ENCODE measurements at places on chromosomes 13 and 19.

DNA sequence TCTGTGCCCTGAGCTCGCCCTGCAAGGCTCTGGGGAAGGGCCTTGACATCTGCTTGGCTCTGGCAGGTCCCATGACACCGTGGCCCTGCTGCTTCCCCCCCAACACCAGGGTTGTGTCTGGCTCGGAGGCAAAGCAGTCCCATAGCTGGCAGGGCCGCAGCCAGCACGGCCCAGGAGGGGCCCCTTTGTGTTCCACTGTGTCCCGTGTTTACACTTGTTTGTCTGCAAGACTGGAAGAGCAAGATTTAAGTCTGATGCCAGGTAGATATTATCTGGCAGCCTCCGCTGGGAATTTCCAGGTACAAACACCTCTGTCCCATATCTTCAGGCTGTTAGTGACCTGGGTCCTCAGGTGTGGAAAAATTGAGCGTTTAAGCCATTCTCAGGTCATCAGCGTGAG lies 44.3 kb downstream of the MCF2L start:
- no peak for DNase-seq

- no peak for DNase-seq
Measured at GRCh38 chr13:31913459-31913858, 118.1 kb upstream of the FRY start.

DNA sequence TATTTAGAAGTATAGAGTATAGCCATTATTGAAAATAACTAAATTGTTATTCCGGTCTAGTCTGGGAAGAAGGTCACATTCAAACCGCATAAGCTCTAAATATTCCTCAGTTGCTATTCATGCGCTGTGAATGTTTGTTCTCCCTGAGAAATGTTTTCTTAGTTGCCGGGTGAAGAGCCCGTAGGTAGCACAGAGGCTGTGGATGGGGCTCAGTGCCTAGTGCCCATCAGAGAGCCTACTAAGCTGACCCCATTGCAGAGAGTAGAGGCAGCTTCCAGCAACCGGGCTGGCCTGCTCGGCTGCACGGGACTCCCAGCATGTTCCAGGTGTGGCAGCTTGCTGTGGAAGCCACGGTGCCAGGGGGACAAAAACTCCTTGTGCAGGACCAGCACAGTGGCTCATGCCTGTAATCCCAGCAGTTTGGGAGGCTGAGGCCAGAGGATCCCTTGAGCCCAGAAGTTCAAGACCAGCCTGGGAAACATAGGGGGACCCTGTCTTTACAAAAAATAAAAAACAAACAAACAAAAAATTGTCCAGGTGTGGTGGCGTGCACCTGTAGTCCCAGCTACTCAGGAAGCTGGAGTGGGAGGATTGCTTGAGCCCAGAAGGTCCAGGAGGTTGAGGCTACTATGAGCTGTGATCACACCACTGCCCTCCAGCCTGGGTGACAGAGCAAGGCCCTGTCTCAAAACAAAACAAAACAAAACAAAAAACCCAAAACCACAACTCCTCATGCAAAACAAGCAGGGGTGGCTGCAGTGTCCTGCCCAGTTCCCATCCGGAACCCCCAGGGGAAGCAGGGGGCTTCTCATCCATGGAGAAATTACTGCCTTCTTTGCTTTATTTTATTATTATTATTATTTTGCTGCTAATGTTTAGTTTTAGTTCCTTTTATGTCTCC lies 82.5 kb downstream of the KCTD15 start:
- no peak for DNase-seq

- DNase-seq = peak; percentile 39
Measured at GRCh38 chr19:12657966-12658365, 8.6 kb downstream of the MAN2B1 start.

GRCh38 chr19:15442142-15442920 lies 7.4 kb downstream of the WIZ start:
- no peak for DNase-seq

GRCh38 chr13:80477661-80478443 lies 136.9 kb upstream of the SPRY2 start:
- DNase-seq = no peak

GRCh38 chr13:102999499-102999898 lies 66.7 kb downstream of the SLC10A2 start:
- no peak for DNase-seq

- DNase-seq = peak; percentile 74
Measured at GRCh38 chr19:51097166-51097738, 11.0 kb downstream of the CTU1 start.

DNA sequence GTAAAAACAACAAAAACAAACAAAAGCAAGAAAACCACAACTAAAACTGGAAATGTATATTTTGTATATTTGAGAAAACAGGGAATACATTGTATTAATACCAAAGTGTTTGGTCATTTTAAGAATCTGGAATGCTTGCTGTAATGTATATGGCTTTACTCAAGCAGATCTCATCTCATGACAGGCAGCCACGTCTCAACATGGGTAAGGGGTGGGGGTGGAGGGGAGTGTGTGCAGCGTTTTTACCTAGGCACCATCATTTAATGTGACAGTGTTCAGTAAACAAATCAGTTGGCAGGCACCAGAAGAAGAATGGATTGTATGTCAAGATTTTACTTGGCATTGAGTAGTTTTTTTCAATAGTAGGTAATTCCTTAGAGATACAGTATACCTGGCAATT lies 17.1 kb downstream of the KLF5 start:
- DNase-seq = no peak

GRCh38 chr19:17483605-17484002 lies 13.3 kb downstream of the SLC27A1 start:
- no peak for DNase-seq

DNA sequence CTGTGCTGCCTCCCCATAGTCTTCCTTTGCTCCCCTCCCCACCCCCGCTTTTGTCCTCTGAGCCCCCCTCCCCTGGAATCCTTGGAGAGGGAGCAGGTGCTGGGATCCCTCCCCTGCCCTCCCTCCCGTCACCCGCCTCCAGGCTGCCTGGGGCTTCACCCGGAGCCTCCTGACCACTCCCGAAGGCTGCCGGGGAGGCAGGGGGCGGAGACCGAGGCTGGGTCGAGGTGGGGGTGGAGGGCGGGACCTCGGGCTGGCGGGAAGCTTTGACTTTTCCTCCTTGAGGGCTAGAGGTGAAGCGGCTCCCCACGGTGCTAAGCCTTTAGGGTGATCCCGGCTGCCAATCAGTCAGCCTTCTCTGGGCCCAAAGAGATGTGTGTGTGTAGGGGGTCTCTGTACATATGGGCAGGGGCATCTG lies 1.5 kb downstream of the KMT5C start:
- peak; percentile 76 for DNase-seq

DNA sequence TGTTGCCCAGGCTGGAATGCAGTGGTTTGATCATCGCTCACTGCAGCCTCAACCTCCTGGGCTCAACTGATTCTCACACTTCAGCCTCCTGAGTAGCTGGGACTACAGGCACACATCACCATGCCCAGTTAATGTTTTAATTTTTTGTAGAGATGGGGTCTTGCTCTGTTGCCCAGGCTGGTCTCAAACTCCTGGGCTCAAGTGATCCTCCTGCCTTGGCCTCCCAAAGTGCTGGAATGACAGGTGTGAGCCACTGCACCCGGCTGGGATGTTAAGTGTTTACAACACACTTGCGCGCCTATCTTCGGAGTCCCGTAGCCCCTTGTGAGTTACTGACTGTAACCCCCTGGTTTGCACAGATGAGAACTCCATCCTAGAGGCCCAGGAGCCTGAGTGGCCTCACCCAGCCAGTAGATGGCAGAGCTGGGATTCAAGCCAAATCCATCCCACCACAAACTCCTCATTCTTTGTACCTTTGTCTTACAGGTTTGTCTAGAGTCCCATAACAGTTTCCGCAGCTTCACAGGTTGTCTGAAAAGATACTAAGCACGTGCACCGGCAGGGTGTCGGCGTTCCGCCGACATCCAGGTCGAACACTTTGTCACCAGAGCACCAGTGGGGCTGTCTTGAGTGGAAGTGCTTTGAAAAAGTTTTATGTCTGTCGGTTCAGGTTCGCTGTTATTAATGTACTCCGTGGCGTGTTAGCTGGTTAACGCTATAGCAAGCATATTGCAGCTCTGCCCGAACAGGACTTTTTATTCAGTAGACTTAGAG lies 14.7 kb downstream of the MAG start:
- no peak for DNase-seq

- no peak for DNase-seq
Measured at GRCh38 chr13:32726374-32727037, 140.3 kb downstream of the PDS5B start.

DNA sequence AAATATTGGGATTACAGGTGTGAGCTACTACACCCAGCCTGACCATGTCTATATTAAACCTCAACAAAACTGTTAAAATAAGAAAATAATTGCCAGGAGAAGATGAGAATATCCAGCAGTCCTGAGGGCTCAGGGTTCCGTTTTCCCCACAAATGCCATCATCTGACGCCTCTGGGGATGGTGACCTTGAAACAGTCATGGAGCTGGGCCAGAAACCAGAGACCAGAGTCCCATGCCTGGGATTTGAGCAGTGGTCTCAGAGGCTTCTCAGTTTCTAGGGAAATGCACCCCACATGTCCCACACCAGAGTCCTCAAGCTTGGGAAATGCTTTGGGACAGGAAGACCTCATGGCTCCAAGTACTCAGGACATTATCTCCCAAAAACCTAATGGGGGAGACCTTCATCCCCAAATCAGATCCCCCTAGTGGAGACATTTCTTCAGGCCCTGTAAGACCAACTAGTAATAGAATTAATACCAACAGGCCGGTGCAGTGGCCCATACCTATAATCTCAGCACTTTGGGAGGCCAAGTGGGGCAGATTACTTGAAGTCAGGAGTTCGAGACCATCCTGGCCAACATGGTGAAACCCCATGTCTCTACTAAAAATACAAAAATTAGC lies 2.9 kb upstream of the MAP1S start:
- DNase-seq = no peak

DNA sequence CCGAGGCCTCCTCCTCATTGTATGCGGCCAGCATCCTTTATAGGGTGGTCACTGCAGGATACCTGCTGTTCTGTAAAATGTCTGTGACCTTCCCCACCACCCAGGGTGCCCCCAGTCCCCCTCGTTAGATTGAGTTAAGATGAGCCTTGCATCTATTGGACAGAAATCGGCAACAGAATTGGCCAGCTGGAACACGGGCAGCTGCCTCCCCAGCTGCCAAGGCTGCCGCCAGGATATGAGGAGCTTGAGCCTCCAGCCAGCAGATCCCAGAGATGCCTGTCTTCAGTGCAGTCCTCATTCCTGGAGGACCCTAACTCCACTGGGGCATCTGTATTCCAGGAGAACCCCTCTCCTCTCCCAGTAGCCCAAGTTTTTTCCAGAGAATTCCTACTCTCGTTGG lies 463.0 kb downstream of the TSHZ3 start:
- no peak for DNase-seq

DNA sequence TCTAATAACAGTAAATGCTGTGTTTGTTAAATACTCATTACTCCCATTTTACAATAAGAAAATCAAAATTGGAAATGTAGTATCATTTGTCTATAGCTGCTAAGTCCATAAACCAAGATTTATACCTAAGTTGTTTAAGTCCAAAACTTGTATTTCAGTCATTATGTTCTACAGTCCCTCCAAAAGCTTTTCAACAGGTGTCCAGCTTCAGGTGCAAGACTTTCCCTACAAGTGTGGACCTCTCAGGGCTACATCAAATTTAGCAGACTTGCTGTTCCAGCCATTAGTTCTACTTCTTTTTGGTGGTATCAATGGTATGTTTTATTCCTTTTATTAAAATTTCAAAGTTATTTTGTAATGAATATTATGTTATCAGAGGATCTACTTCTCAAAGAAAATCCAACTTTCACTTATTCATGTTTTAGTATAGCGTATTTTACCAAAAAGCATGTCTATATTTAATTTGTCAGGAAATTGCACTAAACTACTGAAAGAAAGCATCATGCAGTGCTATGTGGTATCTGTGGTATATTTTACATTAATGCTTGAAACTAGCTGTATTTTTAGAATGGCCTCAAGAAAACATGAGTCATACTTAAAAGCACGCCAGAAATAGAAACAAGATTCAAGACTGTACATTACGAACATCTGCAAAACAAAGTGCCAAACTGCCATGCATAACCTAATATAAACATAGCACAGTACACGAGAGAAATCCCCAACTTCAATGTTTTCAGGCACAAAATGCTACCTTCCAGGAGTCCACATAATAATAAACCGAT lies 44.5 kb downstream of the VWA8 start:
- no peak for DNase-seq

DNA sequence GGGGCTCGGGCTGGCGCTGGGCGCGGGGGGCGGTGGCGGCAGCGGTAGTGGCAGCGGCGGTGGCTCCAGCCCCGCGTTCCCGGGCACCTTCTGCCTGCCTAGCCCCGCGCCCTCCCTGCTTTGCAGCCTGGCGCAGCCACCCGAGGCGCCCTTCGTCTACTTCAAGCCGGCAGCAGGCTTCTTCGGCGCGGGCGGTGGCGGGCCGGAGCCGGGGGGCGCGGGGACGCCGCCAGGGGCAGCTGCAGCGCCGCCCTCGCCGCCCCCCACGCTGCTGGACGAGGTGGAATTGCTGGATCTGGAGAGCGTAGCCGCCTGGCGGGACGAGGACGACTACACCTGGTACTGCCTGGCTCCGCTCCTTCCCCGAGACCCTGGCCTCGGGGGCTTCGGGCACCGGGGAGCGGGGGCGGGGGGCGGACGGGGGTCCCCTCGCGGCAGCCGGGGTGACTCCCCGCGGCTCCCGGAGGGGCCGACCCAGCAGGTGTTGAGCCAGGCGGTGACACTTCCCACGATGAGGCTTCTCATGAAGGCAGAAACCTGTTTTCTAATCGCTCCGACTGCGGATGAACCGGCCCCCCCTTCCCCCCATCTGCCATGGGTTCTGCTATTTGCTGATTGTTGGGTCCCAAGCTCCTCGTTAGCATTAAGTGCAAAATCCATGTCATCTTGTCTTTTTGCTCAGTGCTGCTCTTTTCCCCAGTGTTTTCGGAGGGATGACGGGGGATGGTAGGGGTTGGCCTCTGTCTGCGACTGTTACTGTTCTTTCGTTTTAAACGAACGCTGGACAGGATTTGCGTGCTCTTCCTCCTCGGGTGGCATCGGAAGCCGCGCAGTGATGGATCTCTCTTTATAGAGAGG lies 943 bp downstream of the SLAIN1 start:
- peak; percentile 61 for DNase-seq

DNA sequence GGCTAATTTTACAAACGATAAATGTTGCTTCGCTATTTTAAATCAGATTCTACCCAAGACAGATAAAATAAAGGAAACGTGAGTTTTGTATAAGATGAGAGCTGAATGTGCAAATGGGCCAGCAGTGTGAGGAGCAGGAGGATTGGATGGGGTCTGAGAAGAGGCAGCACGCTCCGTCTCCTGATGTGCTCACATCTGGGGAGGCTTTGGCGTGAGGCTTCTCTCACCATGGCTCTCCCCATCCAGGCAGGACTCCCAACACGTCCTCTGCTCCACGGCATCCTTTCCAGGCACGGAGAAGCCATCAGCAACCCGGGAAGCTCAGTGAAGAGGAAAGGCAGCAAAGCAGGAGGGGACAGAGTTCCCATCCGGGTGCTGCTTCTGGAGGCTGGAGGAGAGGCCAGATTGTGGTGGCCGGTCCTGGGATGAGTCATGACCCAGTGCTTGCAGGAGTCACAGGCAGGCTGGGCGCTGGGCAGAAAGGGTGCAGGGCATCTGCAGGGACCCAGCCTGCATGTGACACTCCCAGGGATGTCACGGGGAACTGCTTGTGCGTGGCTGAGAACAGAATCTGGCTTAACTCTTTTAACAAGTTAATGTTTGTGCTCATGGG lies 47.5 kb downstream of the ZNF536 start:
- no peak for DNase-seq

All from psoas muscle (tissue), 8 donors.